ENCODE measurements at places on chromosomes 12 and 14. TPM values are rescaled to one million over a fixed set of nuclear protein-coding genes. Genes with fewer than 3 reads are reported as not detected.

Gene CLEC6A
- not detected for total RNA-seq

Gene IRAK3
- total RNA-seq: 5.6 TPM

Gene NPFF
- not detected for total RNA-seq

Gene CMKLR1
- 0.28 TPM for total RNA-seq

Gene DHRS2
- not detected for total RNA-seq

Data from endothelial cell of coronary artery (primary cell).